ENCODE measurements at places on chromosomes 7 and 10. TPM values are rescaled to one million over a fixed set of nuclear protein-coding genes. Genes with fewer than 3 reads are reported as not detected.
A peak's percentile ranks its signal among the peaks of the same experiment; 100 is the strongest.

GRCh38 chr7:70285854-70286253, 687.6 kb downstream of the AUTS2 start:
- no peak for DNase-seq

- DNase-seq: no peak
Observed at GRCh38 chr7:69811476-69812308, 213.4 kb downstream of the AUTS2 start.

- peak; percentile 39 for DNase-seq
Observed at GRCh38 chr7:44979481-44980392, 922 bp upstream of the MYO1G start.

DNA sequence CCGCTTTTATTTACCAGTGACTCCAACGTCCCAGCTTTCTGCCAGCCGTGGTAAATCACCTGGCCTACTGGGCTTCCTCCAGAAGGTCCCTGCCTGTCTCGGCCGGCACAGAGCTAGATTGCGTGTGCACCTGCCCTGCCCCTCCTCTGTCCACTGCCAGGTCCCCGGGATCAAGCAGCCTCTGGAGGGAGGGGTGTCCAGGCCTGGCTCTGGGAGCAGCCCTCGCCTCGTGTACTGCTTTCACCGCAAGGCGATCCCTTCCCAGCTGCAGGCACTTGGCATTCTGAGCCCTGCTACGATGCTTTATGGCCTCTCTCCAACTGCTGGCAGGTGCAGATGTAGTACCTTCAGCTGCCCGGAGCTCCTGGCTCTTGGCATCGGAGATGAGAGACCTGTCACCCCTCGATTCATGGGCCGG, 7.4 kb downstream of the SLC29A3 start:
- DNase-seq: no peak

DNA sequence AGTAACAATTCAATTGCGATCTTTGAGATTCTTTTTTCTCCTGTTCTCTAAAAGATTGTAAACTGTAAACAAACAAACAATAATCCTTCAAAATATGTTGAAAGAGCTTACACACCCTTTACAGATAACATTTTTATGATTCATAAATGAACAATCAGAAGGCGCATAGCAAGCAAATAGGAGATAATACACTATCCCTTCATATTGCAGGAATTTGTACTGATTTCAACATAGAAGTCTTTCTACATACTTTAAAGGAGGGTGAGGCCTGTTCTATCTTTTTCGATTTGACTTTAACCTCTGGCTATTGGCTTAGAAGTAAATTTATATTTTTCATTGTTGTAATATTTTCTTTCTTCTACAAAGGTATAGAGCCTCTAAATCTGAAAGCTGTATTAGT, 57.2 kb downstream of the TFEC start:
- no peak for DNase-seq

- no peak for DNase-seq
Observed at GRCh38 chr7:89451911-89452310, 656.4 kb upstream of the TEX47 start.

DNA sequence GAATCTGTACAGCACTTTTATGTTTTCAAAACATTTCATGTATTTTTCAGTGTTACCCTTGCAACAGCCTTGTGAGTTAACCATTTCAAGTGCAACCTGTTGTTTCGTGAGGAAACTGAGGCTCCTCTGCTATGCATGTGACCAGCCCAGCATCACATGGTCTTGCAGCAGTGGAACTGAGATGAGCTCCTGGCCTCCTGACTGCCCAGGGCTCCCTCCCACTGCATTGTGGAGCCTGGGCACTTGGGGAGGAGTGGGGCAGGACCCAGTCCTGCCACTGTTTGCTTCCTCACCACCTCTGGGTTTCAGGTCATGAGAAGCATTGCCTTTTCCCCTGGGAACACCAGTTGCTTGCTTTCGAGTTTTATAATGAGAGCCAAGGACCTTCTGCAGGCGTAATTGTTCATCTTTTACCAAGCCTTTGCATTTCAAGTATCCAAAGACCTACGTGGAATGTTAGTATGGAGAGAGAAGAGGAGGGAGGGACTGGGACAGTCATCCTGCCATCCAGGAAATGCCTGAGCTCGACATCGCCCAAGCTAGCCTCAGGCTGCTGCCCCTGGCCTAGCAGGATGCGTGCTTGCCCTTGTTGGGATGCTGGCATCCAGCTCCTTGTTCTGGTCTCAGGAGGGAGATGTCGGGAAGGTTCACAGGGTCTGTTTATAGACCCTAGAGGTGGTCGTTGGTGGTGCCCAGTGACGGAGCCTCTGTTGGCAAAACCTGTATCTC, 32.3 kb upstream of the BHLHA15 start:
- DNase-seq: no peak

DNA sequence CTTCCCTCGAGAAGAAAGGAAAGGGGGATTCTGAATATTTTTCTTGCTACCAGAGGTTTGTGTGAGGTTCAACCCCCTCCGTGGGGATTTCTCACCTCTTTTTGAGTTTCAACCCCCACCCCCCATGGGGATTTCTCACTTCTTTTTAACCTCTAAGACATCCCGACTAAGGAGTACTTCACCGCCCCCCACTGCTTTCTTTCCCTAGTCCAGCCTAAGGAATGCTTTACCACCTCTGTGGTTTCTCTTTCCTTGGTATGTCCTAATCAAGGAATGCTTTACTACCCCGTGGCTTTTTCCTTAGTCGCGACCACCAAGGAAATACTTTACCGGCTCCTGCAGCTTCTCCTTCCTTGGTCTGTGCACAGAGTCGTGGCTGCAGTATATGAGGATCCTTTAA, 149.4 kb downstream of the LYZL1 start:
- DNase-seq: no peak

DNA sequence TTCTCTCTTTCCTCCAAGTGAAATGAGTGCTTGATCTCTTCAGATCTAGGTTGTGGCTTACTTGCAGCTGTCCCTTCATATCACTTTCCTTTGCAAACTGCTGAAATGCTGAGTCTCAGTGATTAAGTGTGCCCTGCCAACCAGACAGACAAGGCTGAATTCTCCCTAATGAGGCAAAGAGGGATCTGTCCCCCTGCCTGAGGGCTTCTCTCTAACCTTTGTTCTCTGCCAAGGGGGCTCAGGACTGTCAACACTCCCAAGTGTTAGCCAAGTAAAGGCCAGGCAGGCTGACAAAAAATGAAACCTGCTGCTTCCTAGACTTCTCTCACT, at the start of gene MSS51:
Gene MSS51 (minus strand): TSS at position 24 of the 330 bp plus-strand sequence. CDS start 5,277 bp downstream, outside the sequence.
- DNase-seq: no peak

- DNase-seq: peak; percentile 23
Observed at GRCh38 chr7:23654508-23654907, 25.5 kb upstream of the FAM221A start.

DNA sequence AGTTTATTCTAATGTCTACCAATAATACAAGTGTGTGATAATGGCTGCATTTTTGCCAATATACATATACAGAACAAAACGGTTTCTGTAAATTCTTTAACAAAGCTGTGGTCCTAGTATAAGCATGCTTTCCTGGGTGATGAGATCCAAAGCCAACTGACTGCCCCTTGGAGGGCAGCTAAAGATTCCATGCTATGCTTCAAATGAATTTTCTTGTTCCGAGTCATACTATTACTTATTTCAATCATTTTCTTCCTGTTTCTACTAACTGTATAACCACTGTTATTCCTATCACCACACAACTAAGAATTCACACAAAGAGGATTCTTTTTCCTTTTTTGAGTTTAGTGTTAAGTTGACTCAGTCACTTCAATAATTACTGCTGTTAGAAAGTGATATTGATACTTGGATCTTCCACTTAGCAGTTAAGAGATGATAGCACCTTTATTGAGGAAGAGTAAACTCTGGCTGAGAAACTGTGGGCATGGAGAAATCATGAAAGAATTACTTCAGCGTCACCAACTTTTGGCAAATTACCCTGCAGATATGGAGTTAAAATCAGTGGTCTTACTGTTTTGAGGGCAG, 197.5 kb downstream of the ARL4A start:
- peak; percentile 0 for DNase-seq

- peak; percentile 18 for DNase-seq
Observed at GRCh38 chr10:84097787-84098353, 41.4 kb upstream of the GHITM start.

GRCh38 chr7:141268614-141269013, 194.8 kb downstream of the TMEM178B start:
- no peak for DNase-seq

GRCh38 chr7:41415471-41416207, 287.3 kb downstream of the INHBA start:
- peak; percentile 51 for DNase-seq

GRCh38 chr7:52616552-52616951, 418.9 kb upstream of the POM121L12 start:
- DNase-seq: no peak

DNA sequence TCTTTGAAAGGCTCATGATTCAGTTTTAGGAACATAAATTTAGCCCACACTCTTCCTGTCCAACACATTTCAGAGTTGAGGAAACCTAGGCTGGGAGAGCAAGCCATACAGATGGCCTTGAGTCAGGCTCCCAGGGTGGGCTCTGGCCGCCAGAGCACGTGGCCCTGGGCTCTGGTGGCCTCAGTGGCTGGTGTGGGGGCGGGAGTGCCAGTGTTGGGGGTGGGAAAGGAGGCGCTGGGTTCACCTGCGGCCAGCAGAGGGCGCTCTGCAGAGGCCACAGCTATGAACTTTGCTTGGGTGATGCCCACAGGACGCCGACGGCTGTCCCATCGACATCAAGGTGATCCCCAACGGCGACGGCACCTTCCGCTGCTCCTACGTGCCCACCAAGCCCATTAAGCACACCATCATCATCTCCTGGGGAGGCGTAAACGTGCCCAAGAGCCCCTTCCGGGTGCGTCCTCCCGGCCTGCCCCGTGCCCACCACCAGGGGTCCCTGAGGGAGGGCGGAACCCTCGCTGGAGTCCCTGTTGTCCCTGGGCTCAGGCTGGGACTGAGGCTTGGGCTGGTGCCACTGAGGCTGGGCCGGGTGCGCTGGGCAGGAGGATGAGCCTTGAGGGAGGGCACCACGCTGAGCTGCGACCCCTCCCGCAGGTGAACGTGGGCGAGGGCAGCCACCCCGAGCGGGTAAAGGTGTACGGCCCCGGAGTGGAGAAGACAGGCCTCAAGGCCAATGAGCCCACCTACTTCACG, 11.9 kb downstream of the FLNC start:
- no peak for DNase-seq

- no peak for DNase-seq
Observed at GRCh38 chr7:55524558-55525310, 47.6 kb downstream of the VOPP1 start.

GRCh38 chr10:124719213-124719851, 24.8 kb downstream of the FAM53B start:
- peak; percentile 57 for DNase-seq

DNA sequence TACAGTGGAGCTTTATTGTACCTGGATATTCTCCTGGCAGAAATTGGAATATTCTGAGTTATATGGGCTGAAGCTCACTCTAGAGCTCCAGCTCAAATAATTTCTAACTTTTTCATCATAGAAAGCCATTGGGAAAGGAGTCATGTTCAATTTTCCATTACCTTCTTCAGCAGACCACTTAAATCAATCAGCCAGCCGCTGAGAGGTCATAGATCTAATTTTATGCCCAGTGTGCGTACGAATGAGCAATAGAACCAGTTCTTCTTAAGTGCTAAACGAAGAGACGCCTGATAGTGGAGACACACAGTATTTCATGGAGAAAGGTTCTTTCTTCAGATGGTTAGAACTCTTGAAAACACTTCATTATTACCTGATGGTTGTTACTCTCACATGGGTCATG, 35.0 kb upstream of the DNAJB12 start:
- no peak for DNase-seq

GJD4 gene
- not detected for total RNA-seq

LIPM gene
- total RNA-seq: not detected

WDR86 gene
- 1.3 TPM for total RNA-seq

SORCS3 gene
- total RNA-seq: not detected

RTKN2 gene
- total RNA-seq: 15.1 TPM

ENTPD1 gene
- 0.86 TPM for total RNA-seq

GPR146 gene
- total RNA-seq: under 0.01 TPM

INSIG1 gene
- 389 TPM for total RNA-seq

ATE1 gene
- total RNA-seq: 18.4 TPM

PRPS1L1 gene
- not detected for total RNA-seq

STEAP4 gene
- total RNA-seq: under 0.01 TPM

NME8 gene
- not detected for total RNA-seq

HKDC1 gene
- total RNA-seq: 0.43 TPM

OR9A2 gene
- total RNA-seq: not detected

TBX20 gene
- 1.3 TPM for total RNA-seq

COBL gene
- not detected for total RNA-seq
